ENCODE measurements at places on chromosomes 3 and 15. TPM values are rescaled to one million over a fixed set of nuclear protein-coding genes. Genes with fewer than 3 reads are reported as not detected.

DNA sequence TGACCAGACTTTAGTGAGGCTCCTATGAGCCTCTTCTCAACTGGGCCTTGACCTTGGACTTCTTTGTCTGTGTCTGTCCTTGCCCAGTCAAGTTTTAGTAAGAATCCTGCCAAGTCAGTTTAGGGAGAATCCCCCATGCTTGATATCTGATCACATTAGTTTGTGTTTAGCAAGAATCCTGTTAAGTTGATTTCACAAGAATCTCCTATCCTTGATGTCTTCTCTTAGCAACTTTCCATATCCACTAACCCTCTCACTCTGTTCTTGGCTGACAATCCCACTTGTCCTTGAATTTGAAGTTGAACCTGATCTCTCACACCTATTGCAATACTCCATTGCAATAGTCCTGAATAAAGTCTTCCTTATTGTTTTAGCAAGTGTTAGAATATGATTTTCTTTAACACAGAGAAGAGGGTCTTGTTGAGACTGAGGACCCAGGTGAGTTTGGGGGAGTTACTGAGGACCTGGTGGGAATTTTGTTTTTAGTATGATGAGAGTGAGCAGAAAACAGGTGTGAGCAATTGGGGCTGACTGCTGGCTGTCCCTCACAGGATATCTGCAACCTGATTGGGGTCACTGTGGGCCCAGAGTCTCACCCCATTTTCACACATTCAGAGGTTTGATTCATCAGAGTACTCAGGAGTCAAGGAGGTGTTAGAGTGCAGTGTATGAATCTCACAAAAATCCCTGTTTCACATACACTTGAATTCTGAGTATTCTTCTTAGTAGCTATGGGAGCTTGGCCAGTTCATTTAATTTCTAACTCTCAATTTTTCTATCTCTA is 39.9 kb upstream of the TNFAIP8L3 start:
- no peak overlapping the region for H3K27ac ChIP-seq
- peaks cover 13% of the 10 kb centered on the region for H3K27me3 ChIP-seq
- no peak overlapping the region for H3K4me3 ChIP-seq
- H3K36me3 ChIP-seq, result no peaks in the 10 kb centered on the region
- no peaks in the 10 kb centered on the region for H3K4me1 ChIP-seq
- DNase-seq, result no peak

DNA sequence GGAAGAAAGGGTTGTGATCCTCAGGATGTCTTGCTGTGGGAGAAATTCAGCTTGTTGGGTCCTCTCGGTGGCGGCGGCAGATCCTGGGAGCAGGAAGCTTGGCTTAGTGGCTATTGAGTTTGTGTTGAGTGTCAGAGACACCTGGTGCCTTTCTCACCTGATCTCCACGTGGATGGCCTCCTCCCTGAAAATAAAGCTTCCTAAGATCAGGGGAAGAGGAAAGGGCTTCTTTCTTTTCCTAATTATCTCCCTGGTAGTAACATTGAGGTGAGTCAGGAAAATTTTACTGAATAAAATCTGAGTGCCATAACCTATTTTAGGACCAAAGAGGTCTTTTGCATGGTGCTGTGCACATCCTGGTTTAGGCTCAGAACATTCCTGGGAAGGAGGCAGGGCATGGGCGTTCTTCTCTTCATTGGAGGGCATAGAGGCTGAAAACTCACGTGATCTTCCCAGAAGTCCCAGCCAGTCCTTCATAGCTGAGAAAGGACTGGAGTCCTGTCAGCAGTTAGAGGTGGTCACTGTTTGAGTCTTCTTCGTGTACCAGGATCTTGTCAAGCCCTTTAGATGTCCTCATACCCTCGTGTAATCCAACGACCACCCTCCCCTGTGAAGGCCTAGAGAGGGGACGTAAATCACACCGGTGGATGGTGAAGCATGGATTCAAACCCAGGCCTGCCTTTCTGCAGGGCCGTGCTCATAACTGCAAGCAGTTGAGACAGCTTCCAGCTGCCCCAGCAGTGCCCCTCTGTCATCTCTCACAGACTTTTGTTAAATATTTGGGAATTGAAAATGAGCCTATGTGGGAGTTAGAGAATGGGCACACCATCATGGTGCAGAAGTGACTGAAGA is 1.1 kb downstream of the CMTM8 start:
- H3K4me3 ChIP-seq, result peak overlapping the region; percentile 77
- DNase-seq, result no peak
- no peak overlapping the region for H3K27ac ChIP-seq
- H3K27me3 ChIP-seq, result peaks cover 28% of the 10 kb centered on the region

- peaks cover 4% of the 10 kb centered on the region for H3K4me1 ChIP-seq
- peaks cover 68% of the 10 kb centered on the region for H3K27me3 ChIP-seq
- H3K36me3 ChIP-seq, result no peaks in the 10 kb centered on the region
- no peak for DNase-seq
- no peak within 1 kb of the TSS for H3K27ac ChIP-seq
- no peak within 1 kb of the TSS for H3K4me3 ChIP-seq
These were observed at the start of gene CPEB1 for GRCh38 chr15:82647045-82647834. CPEB1 (minus strand) TSS chr15:82647363; CDS start chr15:82628459, 18,904 bp downstream.

DNA sequence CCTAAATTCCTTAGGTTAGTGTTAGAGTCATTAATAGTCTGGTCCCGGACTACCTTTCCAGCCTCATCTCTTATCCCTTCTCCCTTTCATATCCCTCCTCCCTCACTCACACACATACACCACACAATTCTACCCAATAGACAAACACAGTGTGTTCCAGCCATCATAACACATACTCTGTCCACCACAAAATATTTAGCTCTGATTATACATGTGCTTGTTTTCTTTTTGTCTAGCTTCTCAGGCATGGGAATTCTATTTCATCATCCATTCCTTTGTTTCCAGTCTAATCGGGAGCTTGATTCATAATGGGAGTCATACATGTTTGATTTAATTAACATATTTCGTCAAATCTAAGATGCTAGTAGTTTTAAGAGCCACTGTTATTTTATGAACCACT is 161.8 kb upstream of the BFSP2 start:
- H3K27ac ChIP-seq, result no peak overlapping the region
- DNase-seq, result no peak

DNA sequence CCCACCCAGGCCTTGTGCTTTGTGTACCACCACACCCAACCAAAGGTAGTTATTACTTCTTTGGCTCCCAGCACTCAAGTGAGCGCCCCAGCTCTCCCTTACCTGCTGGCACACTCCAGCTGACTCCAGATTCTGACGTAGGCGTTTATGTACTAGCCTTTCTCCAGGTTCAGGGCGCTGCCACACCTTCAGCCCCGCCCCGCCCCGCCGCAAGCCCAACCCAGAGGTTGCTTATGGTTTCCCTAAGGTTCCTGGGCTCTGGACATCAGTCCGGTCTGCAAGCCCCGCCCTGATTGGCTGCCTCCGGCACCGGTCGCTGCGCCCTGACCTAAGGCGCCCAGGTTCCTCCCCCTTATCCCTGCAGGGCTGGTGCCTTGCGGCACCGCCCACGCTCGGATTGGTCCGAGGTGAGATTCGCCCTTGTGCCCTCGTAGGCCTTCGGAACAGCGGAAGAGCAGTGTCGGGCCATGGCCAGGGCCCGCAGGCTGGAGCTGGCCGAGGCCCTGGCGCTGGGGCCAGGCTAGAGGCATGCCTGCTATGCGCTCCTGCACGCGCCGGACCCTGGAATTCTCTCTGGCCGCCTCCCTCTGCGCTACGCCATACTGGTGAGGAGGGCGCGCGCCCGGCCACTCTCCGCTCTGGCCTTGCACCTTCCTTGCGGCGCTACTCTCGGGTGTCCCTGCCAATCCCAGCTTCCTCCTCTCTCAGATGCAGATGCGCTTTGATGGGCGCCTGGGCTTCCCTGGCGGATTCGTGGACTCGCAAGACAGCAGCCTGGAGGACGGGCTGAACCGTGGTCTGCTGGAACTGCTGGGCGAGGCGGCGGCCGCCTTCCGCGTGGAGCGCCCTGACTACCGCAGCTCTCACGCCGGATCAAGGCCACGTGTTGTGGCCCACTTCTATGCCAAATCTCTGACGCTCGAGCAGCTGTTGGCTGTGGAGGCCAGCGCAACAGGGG is 19.8 kb upstream of the NUDT16 start:
- H3K4me3 ChIP-seq, result peak overlapping the region; percentile 58
- DNase-seq, result no peak
- peaks cover 3% of the 10 kb centered on the region for H3K36me3 ChIP-seq
- peaks cover 13% of the 10 kb centered on the region for H3K4me1 ChIP-seq

- H3K36me3 ChIP-seq, result no peaks in the 10 kb centered on the region
- H3K4me1 ChIP-seq, result peaks cover 2% of the 10 kb centered on the region
- no peaks in the 10 kb centered on the region for H3K27me3 ChIP-seq
These were observed 27.9 kb upstream of the TGFBR2 start for GRCh38 chr3:30578479-30578878.

- no peak for DNase-seq
- no peak overlapping the region for H3K27ac ChIP-seq
These were observed 836.5 kb downstream of the NTRK3 start for GRCh38 chr15:87420017-87420416.

DNA sequence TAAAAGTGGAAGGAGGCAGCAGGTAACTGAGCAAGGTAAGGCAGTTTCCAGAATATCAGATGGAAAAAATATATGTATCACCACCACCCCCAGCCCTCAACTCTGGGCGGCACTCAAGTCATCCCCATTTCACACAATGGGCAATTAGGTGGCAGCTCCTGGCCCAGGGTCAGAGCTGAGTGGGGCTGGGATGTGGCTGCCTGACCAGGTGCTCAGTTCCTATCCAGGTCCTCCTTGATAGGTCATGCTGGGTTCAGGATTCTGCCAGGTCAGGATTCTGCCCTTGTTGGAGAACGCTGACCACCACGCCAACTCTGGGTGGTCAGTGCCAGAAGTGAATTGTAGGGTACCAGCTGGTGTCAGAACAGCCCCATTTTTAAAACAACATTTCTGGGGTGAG is 29.5 kb downstream of the RAB6B start:
- peaks cover 10% of the 10 kb centered on the region for H3K27me3 ChIP-seq
- H3K27ac ChIP-seq, result no peak overlapping the region
- no peaks in the 10 kb centered on the region for H3K4me1 ChIP-seq
- no peak overlapping the region for H3K4me3 ChIP-seq

DNA sequence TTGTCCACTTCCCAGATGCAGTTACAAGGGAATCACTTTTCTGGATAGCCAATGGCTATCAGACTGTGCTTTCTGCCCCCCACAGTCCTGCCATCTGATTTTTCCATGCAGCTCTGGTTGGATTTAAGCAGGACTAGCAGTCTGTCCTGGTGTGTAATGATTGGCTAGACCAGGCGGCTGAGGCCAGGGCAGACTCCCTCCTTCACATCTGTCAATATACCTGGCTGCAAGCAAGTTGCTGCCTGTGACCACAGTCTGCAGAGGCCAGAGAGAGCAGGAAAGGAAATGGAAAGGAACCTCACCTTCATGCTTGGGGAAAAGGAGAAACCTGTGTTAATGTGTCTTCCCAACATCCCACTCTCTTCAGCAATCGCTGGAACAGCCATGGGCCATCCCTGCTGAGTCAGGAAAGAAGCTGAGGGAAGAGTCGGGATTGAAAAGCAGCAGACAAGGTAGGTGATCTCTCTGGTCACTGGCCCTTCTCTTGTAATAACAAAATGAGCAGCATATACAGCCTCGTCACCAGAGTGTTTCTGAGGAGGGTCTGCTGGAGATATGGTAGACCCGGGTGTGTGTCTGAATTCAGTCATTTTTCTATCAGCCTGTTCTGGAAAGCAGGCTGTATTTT is 126.7 kb upstream of the PHLDB2 start:
- H3K27ac ChIP-seq, result no peak overlapping the region
- no peak for DNase-seq
- H3K36me3 ChIP-seq, result peaks cover 8% of the 10 kb centered on the region
- no peak overlapping the region for H3K4me3 ChIP-seq
- no peaks in the 10 kb centered on the region for H3K27me3 ChIP-seq
- peaks cover 15% of the 10 kb centered on the region for H3K4me1 ChIP-seq

DNA sequence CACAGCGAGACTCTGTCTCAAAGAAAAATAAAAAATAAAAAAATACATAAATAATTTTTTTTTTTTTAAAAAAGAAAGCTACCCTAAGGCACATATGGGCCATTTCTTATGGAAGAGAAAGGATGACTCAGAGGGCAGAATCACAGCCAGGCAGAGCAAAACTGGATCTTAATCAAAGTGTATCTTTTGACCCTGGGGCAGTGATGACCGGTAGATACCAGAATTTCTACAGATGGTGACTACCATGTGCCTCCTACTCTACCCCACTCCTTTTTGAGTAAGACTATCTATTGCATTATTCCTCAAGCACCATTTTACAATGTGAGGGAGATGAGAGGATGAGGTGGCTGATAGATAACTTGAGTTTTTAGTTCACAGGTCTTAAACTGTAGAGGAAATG is 26.0 kb downstream of the TARS3 start:
- H3K27ac ChIP-seq, result no peak overlapping the region
- peaks cover 50% of the 10 kb centered on the region for H3K36me3 ChIP-seq
- H3K27me3 ChIP-seq, result no peaks in the 10 kb centered on the region
- H3K4me1 ChIP-seq, result peaks cover 12% of the 10 kb centered on the region
- no peak for DNase-seq
- H3K4me3 ChIP-seq, result no peak overlapping the region

- H3K27ac ChIP-seq, result no peak overlapping the region
- no peaks in the 10 kb centered on the region for H3K4me1 ChIP-seq
- H3K4me3 ChIP-seq, result no peak overlapping the region
- H3K36me3 ChIP-seq, result no peaks in the 10 kb centered on the region
- DNase-seq, result no peak
These were observed 145.1 kb upstream of the CNTN4 start for GRCh38 chr3:1953536-1953935.

DNA sequence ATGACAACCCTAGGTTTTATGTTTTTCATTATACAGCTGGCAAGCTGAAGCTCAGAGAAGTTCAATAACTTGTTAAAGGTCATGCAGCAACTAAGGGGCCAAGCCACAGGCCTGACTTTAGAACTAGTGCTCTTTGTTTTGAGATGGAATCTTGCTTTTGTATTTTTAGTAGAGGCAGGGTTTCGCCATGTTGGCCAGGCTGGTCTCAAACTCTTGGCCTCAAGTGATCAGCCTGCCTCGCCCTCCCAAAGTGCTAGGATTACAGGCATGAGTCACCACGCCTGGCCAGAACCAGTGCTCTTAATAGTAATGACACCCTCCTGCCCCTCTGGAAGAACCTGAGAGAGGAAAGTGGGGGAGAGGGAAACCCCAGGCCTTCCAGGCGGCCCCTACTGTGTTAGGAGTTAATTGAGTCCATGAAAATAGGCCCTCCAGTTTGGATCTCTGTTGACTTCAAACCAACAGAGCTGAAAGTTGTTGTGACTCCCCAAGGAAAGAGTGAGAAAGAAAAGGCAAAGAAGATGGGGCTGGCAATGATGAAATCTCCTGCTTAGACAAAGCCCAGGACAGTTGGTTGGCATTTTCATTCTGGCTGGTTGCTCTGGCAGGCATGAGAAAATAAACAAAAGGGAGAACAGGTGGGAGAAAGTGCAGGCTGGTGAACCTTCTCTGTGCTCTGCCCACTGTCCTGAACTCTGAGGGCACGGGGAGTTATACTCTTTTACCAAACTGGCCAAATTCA is 3.6 kb upstream of the PRRT3 start:
- H3K27me3 ChIP-seq, result no peaks in the 10 kb centered on the region
- no peaks in the 10 kb centered on the region for H3K36me3 ChIP-seq
- peaks cover 17% of the 10 kb centered on the region for H3K4me1 ChIP-seq

GRCh38 chr3:178302966-178303930 is 233.0 kb upstream of the KCNMB2 start:
- DNase-seq, result no peak
- H3K36me3 ChIP-seq, result no peaks in the 10 kb centered on the region
- no peak overlapping the region for H3K4me3 ChIP-seq
- H3K27me3 ChIP-seq, result no peaks in the 10 kb centered on the region
- H3K27ac ChIP-seq, result no peak overlapping the region
- H3K4me1 ChIP-seq, result no peaks in the 10 kb centered on the region

- no peaks in the 10 kb centered on the region for H3K36me3 ChIP-seq
- H3K27me3 ChIP-seq, result no peaks in the 10 kb centered on the region
- no peak overlapping the region for H3K4me3 ChIP-seq
- H3K4me1 ChIP-seq, result peaks cover 13% of the 10 kb centered on the region
- no peak for DNase-seq
These were observed 554.2 kb upstream of the KCNMB2 start for GRCh38 chr3:177982034-177982433.

The SAXO2 gene
- not detected for total RNA-seq

The MST1R gene
- 2.5 TPM for total RNA-seq

Measured in activated CD8-positive, alpha-beta memory T cell treated with anti-CD3 and anti-CD28 coated beads, Interleukin-2, amount 10 ng/mL, durations not matched to agents 7 days and 5 days (primary cell).